ENCODE measurements at places on chromosomes 5 and 9.

- DNase-seq = no peak
Observed at GRCh38 chr5:147616421-147616820, 106.6 kb upstream of the DPYSL3 start.

DNA sequence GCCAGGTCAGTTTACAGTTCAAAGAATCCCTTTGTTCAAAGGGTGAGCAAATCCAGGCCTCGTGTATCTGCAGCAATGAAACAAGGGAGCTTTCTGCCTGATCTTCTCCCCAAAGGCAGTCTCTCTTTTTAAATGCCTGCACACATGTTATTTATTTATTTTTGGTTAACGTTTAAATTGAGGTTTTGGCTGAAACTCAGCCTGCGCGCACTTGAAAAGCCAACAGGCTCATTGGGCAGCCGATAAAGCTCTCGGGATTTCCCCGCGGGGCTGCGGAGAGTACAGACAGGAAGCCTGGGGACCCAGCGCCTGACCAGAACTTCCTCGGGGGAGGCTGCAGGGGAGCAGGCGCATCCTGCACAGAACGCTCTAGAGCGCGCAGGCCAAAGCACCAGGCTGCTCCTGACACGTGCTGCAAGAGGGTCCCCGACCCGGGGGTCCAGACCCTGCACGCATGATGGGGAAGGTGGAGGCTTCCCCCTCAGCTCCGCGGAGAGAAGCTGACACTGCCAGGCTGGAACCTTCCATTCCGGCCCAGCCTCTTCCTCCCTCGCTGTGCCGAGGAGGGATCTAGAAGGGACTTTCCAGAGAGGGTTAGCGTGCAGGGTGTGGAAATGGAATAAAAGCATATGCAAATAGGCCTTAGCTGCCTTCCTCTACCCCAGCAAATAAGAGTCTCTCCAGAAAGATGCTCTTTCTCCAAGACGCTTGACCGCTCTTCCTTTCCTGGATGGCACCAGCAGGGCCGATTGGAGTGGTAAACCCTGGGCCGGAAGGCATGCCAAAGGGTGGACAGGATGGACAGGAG lies 46.1 kb downstream of the PTTG1 start:
- peak; percentile 89 for DNase-seq

DNA sequence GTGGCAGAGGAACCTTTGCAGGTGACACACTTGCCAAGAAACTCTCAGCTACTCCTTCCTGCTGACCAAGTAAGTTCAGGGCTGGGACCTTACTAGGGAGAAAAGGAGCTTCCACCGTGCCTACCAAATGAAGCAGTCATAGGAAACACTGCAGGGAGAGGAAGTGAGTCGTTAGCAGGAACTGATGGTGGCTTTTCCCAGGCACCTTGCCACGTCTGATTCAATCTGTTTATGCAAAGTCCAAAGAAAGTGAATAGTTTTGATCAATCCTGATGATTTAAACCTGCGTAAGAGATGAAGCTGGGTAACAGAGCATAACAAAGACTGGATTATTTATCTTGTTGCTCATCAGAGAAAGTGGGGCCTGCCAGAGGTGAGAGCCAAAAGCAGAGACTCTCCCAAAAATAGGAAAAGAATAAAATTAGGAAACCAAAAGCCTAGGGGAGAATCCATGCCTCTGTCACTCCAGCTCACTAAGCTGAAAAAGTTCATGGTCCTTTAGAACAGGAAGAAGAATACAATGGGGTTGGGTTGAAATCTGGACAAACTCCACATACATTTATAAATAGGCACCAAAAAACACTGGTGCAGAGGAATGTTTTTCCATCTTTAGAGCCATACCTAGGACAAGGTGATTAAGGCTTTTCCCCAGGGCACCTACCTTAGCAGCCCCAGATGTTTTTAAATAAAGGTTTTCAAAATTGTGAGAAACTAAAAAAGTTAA lies 9.3 kb upstream of the PFDN1 start:
- DNase-seq = no peak

GRCh38 chr5:164336906-164337305 lies 831.5 kb downstream of the MAT2B start:
- no peak for DNase-seq

GRCh38 chr5:133679534-133679933 lies 67.2 kb upstream of the FSTL4 start:
- DNase-seq = no peak

DNA sequence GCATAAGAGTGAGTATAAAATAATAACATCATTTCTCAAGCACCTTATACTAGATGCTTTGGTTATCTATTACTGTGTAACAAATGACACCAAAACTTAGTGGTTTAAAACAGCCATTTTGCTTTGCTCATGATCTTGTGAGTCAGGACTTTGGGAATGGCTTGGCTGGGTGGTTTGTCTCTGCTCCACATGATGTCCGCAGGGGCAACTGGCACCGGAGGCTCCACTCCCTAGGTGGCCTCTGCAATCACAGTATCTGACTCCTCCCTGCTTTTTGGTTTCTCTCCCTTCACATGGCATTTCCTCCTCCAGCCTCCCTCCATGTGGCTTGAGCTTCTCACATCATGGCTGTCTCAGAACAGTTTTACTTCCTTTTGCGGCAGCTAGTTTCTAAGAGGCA lies 259.5 kb downstream of the GAS1 start:
- DNase-seq = no peak

DNA sequence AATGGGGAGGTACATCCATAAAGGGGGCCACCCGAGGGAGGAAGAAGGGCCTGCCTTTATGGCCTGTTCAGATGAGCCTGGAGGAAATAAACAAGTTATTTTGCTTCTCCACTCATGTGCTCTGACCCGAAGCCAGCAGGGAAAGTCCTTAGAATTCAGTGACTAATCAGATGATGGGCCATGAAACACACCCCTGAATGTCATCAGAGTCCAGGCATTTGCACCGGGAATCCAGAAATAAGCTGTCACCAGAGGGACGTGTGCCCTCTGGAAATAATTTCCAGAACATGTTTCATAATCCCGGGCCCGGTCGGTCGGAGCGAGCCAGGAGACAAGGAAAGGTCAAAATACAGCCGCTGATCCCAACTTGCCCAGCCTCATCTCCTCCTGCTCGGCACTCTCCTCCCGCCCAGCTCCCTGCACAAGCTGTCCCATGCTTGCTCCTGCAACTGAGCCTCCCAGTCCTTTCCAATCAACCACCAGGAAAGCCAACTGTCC lies 73.6 kb upstream of the ZNF622 start:
- no peak for DNase-seq

DNA sequence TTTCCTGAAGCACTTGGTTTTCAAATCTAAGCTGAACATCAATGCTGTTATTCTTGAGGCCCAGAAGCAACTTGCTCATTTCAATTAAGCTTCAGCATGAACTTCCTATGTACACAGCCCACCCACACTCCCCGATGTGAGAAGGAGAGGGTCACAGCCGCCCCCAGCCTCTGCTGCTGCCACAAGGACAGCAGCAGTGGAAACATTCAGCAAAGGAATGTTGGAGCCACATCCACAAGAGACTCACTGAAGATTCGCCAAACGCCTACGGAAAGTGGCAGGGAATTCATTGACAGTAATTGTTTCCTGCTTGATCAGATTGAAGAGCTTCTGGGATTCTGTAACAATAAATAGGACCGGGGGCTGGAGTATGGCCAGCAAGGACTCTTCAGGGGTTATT lies 2.9 kb downstream of the TGFBI start:
- no peak for DNase-seq

- no peak for DNase-seq
Observed at GRCh38 chr5:73994963-73995362, 369.0 kb downstream of the ARHGEF28 start.

Measured in activated T-cell treated with anti-CD3 and anti-CD28 coated beads, Interleukin-2, amount 50 U/mL, for 72 hours (primary cell).